ENCODE measurements at places on chromosomes 2 and 18.

- DNase-seq, result no peak
Measured at GRCh38 chr2:195445639-195446038, 211.4 kb upstream of the SLC39A10 start.

DNA sequence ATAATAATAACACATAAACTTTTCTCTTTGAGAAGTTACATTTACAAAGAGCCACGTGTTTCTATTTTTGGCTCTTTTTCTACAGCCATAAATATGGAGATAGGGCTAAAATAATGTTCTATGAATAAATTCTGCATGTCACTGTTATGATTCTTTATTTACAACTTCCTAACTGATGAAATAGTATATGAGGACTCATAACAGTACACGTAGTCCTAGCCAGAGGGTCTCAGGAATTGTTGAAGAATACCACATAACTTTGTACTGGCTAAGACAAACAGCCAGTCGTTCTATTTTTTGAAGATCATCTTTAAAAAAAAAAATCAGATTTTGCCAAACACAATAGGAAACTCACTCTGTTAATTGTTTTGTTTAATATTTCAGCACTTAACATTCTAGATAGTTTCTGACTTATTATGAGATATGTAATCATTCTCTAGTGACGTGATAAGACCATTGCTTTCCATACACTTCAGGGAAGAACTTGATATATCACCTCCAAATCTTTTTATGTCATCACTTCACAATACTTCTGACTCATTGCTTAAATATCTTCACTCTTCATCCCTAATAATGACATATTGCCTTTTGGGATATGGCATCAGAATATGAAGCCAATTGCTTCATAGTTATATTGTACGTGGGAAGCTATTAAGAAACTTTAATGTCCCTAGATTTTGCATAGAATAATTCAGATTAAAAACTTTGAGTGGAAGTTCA is 256.1 kb downstream of the XIRP2 start:
- no peak for DNase-seq

DNA sequence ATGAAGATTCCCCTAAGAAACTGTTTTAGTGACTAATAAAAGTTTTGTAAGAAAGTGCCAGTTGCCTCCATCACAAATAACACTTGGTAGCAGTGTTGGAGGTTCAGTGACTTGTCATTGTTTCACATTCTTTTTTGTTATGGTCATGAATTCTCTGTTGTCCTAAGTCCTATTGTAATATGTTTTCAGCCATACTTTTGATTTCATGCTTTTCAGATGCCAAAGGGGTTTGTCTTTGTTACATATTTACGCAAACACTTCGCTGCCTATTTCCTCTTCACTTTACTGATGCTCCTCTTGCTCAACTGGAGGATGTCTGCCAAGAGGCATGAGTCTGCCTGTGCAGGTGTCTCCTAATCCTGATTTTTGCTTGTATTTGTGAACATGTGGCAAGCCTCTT is 66.6 kb downstream of the PHLPP1 start:
- DNase-seq, result no peak

- no peak for DNase-seq
Measured at GRCh38 chr18:55351241-55351691, 236.7 kb downstream of the TCF4 start.

GRCh38 chr2:200125444-200126284 is 170.3 kb downstream of the MAIP1 start:
- DNase-seq, result no peak

DNA sequence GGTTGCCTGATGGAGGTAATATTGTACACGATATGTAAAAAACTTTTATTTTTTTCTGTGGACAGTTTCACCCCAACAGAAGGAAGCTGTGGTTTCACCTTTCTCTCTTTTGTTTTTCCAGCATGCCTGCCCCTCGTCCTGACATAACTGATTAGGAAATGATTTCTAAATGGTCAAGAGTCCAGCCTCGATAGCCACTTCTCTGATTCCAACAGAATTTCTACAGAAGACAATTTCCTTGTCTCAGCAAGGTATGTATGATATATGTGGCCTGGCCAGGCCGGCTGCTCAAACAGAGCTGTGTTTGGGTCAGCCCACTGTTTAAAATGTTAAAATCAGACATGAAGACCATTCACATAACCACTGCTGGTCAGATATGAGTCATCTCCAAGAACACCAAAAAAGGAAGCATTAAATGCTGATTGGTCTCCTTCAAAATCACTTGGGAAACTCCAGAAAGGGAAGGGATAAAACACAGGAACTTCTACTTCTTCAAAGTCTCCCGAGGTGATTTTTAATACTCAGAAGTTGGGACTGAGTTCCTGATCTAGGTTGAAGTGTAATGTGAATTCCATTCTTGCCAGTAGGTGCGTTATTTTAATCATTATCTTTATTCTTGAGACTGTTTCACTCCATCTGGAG is 22.3 kb downstream of the ATP8B1 start:
- DNase-seq, result no peak

- DNase-seq, result no peak
Measured at GRCh38 chr2:127810156-127810618, 784 bp downstream of the WDR33 start.

DNA sequence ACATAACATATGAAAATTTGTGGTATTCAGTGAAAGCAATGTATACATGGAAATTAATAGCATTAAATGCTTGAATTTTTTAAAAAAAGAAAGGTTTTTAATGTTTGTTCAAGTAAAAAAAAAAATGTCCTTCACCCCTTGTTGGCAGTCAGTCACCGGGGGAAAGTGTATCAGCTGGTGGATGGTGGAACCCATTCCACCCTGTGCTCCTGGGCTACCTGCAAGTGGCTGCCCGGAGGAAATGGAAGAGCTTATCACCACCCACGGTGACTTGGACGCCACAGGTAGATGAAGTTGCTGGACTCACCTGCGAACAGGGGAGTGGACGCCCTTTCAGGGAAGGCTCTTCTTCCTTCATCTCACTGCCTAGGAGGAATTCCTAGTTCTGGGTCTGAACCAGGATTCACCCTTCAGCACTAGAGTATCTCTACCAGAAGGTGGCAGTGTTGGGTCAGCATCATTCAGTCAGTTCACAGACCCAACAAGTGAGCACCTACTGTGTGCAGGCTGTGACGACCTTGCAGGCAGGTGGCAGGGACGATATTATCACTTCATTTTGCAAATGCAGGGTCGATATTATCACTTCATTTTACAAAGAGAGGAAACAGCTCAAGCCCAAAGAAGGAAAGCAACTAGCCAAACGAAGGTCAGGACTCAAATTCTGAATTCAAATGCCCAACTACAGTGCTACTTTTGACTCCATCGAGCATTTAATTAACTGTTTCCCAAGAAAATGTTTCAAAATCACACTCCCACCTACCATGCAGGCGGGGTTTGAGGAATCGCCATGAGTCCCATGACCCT is 35.8 kb downstream of the CIB4 start:
- DNase-seq, result no peak

DNA sequence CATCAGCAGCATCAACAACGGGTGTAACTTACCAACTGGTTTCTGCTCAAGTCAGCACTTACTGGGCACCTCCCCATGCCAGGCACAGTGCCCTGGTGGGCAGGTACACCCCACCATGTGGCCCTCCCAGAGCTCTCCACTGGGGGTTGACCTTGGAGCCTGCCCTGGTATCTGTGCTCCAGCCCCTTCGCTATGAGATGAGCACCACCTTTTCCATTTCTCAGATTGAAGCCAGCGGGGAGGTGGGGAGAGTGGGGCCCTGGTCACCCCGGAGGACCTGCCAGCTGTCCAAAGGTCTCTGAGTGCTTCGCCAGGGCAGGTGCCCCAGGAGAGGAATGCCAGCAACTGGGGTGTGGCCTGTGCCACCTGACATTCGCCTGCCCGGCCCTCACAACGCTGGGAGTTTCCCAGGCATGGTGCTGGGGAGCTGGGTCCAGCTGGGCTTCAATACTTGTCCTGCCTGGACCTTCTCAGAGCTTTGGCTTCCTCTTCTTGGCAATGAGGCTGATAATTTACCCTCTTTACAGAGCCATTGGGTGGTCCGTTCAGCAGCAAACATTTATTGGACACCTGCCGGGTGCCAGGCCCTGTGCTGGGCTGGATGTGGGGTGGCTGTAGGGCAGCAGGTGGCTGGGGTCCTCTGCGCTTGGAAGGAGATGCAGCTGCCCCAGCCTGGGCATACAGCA is 5.9 kb upstream of the ZAP70 start:
- DNase-seq, result no peak

- no peak for DNase-seq
Measured at GRCh38 chr2:7725171-7725849, 808.1 kb downstream of the RNF144A start.

DNA sequence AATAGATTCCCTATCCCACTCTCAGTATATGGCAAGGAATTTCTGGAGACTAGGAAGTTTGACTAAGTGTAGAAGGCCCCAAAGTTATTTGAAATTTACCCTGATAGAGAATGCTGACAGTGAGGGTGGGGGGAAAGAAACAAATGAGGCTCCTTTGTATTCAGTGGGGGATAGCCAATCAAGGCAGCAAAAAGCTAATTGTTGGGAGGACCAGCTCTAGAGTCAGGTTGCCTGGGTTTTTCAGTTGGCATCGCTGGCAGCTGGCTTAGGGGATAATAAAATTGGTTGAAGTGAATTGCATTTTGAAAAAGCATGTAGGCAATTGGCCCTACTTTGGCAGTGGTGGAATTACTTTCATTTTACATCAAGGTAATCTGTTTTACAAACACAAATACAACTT is 79.4 kb upstream of the STAM2 start:
- DNase-seq, result no peak

GRCh38 chr18:63603772-63604171 is 16.6 kb downstream of the SERPINB13 start:
- no peak for DNase-seq

DNA sequence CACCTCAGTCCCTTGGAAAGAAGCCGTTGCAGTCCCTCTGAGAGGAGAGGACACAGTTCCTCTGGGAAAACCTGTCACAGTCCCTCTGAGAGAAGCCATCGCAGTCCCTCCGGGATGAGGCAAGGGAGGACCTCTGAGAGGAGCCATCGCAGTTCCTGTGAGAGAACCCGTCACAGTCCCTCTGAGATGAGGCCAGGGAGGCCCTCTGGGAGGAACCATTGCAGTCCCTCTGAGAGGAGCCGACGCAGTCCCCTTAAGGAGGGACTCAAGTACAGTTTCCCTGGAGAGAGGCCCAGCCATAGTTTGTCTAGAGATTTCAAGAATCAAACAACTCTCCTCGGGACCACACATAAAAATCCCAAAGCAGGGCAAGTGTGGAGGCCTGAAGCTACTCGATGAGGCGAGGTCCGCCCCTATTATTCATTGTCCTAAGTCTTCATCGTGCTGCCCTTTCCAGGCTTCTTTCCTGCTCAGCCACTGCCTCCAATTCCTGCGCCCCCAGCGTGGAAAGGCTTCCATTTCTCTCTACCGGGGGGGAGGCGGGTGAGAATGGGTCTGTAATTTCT is 630 bp upstream of the ZNF512 start:
- DNase-seq, result no peak

GRCh38 chr2:183341057-183341456 is 216.8 kb downstream of the NUP35 start:
- no peak for DNase-seq

DNA sequence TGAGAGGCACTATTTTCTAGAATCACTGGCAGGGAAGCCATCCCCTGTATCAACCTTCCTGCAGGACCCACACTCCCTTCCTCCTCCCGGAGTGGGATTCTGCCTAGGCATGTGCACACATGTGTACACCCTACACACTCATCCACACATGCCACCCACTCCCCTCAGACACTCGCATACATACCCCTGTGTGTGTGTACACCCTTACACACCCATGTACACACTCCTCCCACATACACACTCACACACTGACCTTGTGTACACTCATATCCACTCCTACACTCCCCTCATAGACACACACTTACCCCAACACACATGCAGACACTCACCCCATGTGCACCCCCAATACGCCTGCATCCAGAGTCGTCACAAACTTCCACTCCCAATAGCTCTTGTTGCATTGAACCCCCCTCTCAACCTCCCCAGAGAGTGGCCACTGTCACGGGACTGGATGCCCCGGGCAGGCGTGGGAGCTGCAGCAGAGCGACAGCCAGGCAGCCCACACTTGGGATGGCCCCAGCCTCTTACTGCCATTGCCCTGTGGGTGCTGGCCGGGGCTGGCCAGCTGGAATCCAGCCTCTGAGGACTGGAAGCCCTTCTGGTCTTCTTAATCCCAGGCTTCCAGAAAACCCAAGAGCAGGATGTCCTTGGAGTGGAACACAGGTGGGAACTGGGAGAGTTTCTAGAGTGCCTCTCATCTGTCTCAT is 251.0 kb downstream of the LOXHD1 start:
- no peak for DNase-seq

DNA sequence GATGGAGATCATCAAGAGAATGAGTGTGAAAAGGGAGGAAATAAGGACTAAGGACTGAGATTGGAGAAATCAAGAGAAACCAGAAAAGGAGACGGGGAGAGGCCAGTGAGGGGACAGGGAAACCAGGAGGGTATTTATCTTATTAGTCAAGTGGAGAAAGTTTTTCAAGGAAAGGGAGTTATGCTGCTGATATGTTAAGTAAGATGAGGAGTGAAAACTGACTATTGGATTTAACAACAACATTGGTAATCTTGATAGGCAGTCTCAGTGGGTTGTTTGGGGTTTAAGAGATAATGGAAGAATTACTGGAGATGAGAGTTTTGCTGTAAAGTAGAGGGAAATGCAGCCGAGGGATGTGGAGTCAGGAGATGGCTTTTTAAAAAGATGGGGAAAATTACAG is 30.6 kb downstream of the PIKFYVE start:
- no peak for DNase-seq

DNA sequence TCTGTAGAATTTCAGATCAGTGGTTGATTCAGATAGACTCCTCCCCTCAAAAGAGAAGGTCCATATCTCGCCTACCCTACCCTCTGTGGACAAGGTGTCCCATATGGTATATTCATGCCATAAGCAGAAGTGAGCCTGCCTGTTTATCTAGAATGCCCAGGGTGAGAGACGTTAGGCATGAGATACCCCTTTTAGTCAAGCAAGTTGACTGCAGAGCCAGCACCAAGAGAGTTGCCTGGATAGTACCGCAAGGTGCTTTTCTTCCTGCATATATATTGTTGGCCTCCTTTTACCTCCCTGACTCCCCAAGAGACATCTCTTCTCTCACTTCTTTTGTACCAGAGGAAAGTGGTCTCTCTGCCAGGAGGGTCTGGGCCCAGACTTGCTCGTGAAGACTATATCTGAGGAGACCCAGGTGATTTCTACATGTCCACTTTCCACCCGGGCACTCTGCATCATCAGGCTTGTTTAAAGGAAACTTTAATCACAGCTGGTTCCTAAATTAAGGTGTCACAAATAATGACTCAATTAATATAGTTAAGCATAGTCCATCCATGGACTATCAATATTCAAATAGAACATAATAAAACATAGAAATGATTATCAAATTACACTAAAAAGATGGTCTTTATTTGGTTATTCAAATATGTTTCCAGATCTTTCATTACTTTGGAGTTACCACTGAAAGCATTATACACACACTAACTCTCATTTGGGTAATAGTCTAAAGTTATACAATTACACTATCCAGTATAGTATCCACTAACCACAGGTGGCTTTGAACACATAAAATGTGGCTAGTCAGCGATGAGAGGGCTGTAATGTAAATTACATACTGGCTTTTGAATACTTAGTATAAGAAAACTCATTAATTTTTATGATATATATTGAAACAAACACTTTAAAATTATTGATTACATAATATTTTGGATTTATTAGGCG is 4.1 kb downstream of the ITGA4 start:
- no peak for DNase-seq

- DNase-seq, result no peak
Measured at GRCh38 chr2:179373816-179374215, 109.2 kb upstream of the SESTD1 start.

- no peak for DNase-seq
Measured at GRCh38 chr18:42174909-42175308, 219.9 kb downstream of the PIK3C3 start.

GRCh38 chr2:150647943-150648342 is 160.5 kb upstream of the RND3 start:
- DNase-seq, result no peak

- DNase-seq, result no peak
Measured at GRCh38 chr18:80234398-80234797, 12.9 kb downstream of the PARD6G start.

Data from activated CD8-positive, alpha-beta memory T cell treated with anti-CD3 and anti-CD28 coated beads for 48 hours (primary cell).